ENCODE measurements at places on chromosomes 1 and 21. TPM values are rescaled to one million over a fixed set of nuclear protein-coding genes. Genes with fewer than 3 reads are reported as not detected.

TNFRSF14 gene
- 175 TPM for total RNA-seq

HCN3 gene
- 3.6 TPM for total RNA-seq

FAM151A gene
- not detected for total RNA-seq

AKR7A3 gene
- total RNA-seq, result 0.46 TPM

RIPK4 gene
- total RNA-seq, result 0.46 TPM
